ENCODE measurements at places on chromosomes 2 and 18.

DNA sequence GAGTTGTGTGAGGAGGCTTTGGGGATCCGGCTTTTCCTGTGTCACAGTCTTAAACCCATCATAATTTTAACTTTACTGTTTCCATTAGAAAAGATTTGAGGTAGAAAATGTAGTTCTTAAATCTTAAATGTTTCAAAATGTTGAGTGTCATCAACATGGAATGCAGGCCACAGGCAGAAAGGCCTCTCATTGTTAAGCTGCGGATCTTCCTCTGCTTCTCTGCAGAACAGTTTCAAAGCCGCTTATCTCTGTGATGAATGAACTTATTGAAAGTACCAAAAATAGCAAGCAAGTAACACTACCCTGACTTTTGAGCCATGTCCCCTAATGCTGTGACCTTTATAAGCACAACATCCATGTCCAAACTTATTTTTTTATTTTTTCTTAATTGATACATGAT is 1645.8 kb downstream of the DPP10 start:
- no peak for DNase-seq

GRCh38 chr2:45370369-45370768 is 240.7 kb downstream of the SRBD1 start:
- DNase-seq, result peak; percentile 70

GRCh38 chr2:186440506-186440905 is 45.6 kb upstream of the ZC3H15 start:
- DNase-seq, result peak; percentile 59

DNA sequence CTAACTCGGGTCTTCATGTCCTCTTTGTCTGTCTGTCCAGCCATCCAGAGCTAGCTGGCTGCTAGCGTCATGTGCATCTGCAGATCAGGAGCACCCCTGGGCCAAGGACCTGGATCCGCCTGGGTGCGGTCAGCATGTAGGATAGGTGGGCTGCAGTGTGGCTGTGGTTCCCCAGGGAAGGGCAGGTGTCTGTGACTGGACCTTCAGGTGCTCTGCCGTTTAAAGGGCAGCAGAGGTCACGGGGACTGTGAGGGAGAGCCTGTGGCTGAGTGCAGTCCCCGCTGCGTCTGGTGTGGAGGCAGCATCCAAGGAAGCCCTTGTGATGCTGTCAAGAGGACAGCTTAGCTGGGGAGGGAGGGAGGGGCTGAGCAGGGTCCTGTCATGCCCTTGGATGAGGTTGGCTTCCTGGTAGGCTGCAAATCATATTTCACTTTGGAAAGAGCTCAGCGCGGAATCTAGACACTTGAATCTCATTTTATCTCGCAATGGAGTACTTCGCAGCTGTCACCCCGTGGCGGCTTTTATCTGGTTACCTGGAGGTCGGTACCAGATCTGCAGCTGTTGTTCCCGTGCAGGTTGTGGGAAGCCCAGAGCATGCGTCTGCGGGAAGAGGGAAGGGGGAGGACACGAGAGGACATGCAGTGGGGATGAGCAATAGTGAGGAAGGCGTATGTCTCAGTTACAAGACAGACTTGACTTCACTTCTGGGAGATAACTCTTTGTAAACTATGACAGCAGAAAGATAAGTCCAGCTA is 5.9 kb upstream of the RALB start:
- no peak for DNase-seq
